Activated effector memory CD4-positive, alpha-beta T cell treated with Interleukin-2 at 50 U/mL for 16 hours (primary cell): ENCODE measurements at places on chromosomes 2 and 18.

DNA sequence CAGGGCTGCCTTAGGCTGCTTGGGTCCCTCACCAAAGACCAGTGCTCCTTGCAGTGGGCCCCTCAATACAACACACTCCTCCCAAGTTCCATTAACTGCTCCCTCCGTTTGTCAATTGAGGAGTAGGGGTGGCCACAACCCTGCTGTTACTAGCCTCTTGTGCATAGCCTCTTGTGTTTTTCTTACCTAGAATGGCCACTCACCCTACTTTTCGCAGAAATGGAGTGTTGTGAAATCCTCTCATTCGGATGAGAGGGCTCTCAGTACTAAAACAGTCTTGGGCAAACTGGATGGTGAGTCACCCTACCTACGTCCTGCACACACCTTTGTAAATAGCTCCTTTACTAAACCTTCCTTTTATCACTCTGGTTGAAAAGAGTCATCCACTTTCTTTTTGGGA lies 253.9 kb downstream of the OSR1 start:
- DNase-seq: no peak

DNA sequence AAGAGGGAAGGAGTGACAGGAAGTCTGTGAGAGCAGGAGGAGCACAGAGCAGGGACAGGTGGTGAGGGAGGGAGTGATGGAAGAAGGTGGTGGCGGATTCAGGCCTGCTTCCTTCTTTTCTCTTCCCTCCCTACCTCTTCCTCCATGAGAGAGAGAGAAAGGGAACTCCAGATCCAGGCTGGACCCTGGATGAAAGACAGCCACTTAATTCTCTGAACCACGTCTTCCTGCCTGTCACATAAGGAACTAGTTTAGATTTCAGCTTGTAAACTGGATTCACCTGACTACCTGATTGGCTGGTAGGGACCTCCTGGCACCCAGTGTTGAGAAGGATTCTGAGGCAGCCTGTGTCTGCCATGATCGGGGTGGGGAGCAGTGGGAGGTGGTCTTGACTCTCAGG lies 48.9 kb downstream of the PAX8 start:
- DNase-seq: no peak

DNA sequence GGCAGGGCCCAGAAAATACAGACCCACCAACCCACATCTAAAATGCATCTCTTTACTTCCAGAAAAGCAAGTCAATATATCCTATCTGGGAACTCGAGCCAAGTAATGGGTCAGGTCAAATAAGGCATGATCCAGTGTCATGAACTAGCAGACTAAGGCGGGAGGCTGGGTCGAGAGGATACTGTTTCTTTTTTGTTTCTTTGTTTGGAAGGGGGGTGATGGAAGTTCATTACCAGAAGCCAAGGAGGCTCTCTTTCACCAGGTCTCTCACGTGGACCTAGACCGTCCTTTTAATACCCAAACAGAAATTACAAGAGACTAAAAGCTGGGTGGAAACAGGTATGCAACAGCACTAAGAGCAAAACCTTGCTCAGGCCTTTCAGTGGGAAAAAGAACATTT lies 108.3 kb downstream of the HDAC4 start:
- DNase-seq: no peak

GRCh38 chr18:10049747-10050146 lies 135.9 kb downstream of the VAPA start:
- DNase-seq: no peak

- DNase-seq: no peak
Measured at GRCh38 chr2:230231251-230231650, 5.7 kb downstream of the SP140 start.

- DNase-seq: no peak
Measured at GRCh38 chr2:241092677-241093076, 9.4 kb downstream of the MTERF4 start.

GRCh38 chr2:216119146-216119545 lies 10.0 kb downstream of the XRCC5 start:
- no peak for DNase-seq

- DNase-seq: no peak
Measured at GRCh38 chr2:111678651-111679050, 205.3 kb downstream of the ANAPC1 start.

GRCh38 chr2:99607454-99607853 lies 117.6 kb upstream of the REV1 start:
- DNase-seq: no peak

DNA sequence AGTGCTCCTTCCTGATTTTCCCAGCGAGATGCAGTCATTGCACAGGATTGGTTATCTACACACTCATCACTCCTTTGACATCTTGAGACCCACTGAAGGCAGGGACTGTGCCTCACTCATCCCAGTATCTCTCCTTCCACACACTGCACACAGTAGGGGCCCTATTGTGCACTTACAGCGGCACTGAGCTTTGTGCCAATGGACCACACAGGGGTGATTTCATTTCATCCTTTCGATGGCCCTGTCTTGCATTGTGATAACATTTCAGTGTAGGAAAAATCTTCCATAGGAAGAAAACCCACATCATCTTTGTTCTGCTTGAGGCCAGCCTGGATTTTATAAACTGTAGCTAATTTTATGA lies 11.0 kb upstream of the LRRFIP1 start:
- DNase-seq: no peak

DNA sequence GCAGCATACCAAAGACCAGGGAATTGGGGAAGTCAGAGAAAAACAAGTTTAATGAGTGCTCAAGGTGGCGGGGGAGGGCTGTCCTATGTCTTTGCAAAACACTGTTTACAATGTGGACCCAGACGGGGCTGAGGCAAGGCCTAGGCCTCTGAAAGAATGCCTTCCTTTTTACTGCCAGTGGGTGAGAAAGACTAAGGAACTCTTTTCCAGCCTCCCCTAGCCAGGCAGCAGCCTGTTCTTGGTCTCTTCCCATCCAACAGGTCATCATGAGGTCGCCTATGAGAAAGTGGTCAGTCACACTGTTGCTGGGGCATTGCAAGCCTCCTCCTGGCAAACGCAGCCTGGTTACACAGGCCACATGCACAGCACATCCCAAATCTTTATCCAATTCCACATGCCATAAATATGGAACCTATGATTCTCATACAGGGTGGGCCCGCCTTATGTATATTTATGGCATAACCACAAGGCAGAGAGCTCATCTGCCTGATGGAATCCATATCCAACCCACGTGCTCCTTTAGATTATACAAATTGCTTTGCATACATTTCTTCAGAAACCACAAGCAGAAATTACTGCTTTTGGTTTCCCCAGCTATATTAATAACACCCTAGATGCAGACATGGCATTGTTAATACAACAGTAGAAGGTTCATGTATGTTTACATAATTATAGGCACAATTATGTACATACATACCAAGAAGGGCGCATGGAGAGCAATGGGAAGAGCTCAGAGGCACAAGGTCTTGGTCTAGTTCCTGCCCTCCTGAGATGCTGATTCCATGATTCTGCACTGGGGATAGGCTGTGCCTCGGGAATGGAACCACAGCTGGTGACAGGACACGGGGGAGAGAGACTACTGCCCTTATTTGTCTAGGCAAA lies 48.6 kb downstream of the NRP2 start:
- no peak for DNase-seq

DNA sequence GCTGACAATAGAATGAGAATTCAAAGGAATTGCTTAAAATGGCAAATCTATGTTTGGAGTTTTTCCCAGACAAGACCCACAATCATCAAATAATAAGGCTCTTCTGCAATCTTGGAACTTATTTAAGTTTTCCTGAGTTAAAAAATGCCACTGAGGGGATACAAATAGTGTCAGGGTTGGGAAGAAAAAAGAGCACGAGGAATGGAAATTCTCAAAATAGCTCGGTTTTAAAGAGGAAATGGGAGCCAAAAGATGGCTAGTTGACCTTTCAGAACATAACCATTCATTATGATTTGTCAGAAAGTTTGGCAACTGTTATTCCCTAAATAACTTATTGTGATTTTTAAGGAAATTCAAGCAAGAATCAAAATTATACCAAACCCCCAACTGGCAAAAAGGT lies 127.7 kb downstream of the RAPGEF4 start:
- no peak for DNase-seq

DNA sequence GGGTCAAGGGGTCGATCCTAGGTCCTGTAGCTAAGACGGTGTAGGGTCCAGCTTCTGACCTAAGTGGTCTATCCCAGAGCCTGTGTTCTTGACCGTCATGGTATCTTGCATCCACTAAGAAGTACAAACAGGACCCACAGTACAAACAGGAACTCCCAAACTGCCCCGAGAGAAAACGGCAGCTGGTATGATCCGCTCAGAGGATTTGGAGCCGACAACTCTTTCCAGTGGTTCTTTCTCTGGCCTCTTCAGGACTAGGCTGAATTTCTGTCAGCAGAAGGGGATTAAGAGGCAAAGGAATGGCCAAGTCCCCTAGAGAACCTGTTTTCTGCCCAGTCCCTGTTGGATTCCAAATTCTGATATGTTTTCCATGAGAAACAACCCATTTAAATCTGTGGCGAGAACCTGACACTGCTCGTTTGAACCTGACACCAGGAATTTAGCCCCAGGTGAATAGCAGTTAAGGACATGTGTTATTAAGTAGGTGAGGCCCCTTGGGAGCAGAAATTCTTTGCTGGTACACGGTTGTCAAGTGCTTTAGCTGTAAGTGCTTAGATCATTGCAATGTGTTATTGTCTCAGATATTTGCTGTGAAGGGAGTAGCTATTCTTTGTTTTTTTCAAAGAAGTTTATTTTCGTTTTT lies 50.5 kb upstream of the TXNDC2 start:
- DNase-seq: no peak

GRCh38 chr2:160305081-160305750 lies 105.1 kb upstream of the ITGB6 start:
- no peak for DNase-seq

GRCh38 chr2:204114295-204115136 lies 178.0 kb downstream of the ICOS start:
- DNase-seq: no peak

DNA sequence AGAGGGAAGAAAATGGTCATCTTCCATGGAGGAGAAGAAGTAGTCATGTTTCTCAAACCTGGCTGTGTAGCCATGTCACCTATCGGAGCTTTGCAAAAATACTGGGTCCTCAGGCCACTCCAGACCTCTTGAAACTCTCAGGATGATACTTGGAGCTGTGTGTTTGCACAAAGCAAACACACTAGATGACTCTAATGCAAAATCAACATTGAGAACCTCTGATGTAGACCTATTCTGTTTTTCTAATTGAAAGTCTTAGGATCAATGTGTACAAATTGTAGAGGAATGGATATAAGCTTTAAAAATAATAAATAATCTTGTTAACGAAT lies 444.3 kb downstream of the RND3 start:
- DNase-seq: no peak

GRCh38 chr2:71785516-71785981 lies 332.2 kb downstream of the DYSF start:
- DNase-seq: no peak

- no peak for DNase-seq
Measured at GRCh38 chr18:44897411-44897810, 216.7 kb downstream of the SETBP1 start.

- DNase-seq: no peak
Measured at GRCh38 chr2:62354771-62355561, 151.0 kb downstream of the TMEM17 start.

DNA sequence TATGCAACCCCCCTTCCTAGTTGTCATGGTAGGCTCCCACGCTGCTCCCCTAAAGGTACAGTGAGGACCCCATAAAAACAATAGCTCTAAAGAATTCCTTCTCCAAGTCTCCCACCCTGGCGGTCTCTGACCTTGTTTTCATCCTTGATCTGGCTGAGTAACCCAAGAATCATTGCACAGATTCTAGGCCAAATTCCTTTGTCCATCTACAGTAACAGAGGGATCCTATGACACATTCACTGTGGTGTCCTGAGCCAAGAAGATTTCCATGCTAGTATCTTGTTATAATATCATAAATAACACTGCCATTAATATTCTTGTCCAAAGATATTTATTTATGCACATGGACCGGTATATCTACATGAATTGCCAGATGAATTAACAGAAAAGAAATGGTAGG lies 240.2 kb downstream of the CYP26B1 start:
- no peak for DNase-seq

GRCh38 chr2:228507870-228508269 lies 326.4 kb upstream of the SPHKAP start:
- no peak for DNase-seq

GRCh38 chr2:222688917-222689316 lies 17.5 kb downstream of the MOGAT1 start:
- DNase-seq: no peak

GRCh38 chr18:37861981-37862380 lies 296.4 kb upstream of the CELF4 start:
- no peak for DNase-seq

GRCh38 chr2:170816504-170817092 lies at the start of gene GAD1:
Gene GAD1 (plus strand): TSS chr2:170816887. CDS start chr2:170818592, 1,705 bp downstream.
- no peak for DNase-seq

DNA sequence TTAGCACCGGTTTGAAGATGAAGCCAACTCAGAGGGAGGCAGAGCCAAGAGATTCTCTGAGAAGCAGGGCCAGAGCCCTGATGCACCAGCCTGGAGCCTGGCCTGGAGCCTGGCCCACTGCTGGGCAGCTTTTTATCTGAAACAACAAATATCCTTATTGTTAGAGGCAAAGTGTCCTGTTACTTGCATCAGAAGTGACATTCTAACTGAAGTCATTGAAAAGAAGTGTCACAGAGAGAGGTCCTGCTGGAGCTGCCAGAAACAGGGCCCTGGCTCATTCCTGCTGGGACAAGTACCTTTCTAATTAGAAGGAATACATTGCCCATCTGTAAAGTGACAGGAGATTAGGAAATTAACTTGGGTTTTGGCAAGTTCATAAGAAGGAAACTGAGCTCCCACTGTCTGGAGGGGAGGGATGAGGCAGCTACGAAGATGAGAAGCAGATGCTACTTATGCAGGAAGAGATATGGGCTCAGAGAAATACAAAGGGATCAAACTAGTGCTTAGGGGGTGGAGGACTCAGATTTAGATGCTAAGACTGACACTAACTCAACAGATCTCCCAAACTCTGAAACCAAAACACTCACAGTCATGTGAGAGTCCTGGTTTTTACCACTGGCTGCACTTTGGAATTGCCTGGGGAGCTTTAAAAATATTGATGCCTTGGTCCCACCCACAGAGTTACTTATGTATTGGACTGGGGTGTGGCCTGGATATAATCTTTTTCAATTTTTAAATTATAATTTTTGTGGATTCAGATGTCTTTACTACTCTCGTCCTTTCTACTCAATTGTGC lies 11.0 kb upstream of the HK2 start:
- DNase-seq: no peak

DNA sequence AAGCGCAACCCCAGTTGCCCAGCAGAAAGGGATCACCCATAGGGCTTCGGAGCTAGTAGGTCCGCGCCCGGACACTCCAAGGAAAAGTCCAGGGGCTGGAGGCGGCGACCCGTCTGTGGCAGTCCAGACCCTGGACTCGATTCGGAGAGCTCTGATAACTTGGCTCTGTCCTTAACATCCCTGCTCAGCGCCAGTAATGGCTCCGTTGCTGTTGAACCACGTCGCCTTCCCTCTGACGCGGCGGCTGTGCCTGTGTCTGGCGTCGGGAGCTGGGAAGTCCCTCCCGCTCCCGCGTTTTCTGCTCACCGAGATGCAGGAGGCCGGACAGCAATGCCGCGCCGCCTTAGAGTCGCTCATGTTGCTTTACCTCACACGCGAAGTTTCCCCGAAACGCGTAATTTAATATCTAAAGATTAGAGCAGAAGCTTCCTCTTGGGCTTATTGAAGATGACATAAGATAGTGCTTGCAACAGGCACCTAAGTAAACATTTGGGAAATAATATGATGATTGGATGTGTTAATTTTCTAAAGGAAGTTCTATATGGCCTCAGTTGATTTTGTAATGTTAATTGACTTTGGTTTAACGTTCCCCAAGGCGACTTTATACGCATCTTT lies 1.3 kb upstream of the ZBTB14 start:
- DNase-seq: peak; percentile 47

GRCh38 chr2:31013301-31013700 lies 124.9 kb downstream of the GALNT14 start:
- DNase-seq: no peak

- no peak for DNase-seq
Measured at GRCh38 chr2:189252991-189253675, 73.6 kb upstream of the COL5A2 start.
